H54 (cell line): ENCODE measurements at places on chromosomes 6 and 20.

DNA sequence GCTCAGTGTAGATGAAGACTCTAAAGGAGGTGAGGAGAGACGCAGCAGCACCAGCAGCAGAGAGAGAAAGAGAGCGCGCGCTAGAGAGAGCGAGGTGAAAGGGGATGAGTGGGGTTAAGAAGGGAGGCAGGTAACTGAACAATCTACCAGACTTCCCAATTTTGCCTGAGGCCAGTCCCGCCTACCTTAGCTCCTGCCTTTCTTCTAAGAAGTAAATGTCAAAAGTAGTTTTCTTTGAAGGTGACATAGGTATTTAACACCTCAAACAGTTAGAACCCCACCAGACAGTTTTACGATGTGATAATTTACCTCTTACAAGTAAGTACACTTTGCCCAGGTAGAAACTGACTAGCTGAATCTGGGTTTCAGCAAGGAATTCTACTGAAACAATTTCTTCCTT, 132.0 kb upstream of the EEF1E1 start:
- DNase-seq: no peak

DNA sequence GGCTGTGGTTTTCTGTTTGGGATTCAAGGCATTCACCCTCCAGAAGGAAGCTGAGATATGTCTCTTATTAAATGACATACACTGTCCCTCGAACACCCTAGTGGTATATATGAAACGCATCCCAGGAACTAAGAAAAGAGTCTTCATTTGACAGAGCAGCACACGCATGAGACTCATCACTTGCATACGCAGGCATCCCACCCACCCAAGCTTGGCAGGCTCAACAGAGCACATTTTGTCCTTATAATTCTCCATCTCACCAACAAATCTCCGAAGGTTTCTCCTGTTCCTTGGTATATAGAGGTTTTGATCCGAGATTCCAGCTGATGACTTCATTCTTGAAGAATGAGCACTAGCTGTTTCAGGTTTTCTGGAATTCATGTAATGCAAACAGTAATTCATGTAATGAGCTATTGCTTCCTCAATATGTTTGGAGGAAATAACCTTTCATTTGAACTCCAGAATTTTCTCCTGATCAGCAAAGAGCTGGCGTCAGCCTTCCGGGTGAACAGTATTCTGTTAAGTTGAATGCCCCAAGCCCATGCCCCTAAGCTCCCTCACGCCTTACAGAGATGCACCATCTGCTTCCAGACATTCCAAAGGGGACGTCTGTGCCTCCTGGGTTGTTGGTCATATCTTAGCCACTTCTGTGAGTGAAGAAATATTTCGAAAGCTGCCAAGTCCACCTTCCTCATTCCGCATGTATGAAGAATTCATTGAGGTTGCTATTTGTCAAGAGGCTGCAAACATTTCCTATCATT, 66.0 kb upstream of the CDH4 start:
- DNase-seq: peak; percentile 62

DNA sequence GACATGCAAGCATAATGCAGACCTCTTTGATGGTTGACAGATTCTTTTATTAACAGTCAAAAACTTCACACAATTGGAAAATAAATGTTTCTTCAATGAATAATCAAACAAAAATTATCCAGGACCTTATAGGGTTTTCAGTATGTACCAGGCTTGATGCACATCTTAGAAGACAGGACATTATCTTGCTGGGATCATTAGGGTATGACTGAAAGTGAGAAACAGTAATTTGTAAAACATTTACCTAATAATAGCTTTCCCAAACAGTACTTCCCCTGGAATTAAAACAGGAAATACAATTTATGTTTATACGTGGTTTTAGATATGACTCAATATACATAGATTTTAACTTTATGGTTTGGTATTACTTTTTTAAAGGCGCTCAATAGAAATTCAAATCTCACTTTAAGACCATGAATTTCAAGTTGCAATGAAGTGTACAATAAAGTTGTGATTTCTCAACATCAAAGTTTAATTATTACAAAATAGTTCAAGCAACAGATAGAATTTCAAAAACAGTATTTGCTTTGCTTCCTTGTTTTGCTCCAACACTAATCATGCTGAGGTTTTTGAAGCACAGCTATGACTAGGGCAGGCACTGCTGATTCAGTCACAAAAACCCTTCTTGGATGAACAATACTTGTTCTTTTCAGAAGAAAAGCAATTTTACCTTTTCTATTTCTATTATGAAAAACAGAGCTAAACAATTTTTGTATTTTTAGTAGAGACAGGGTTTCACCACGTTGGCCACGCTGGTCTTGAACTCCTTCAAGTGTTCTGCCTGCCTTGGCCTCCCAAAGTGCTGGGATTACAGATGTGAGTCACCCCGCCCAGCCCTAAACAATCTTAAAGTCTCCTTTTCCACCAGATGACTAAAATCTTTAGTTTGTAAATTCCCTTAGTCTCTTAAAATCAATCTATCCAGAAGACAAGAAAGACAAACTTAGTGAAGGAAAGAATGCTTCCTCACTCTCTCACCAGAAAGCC, 13.7 kb downstream of the SOD2 start:
- DNase-seq: no peak

DNA sequence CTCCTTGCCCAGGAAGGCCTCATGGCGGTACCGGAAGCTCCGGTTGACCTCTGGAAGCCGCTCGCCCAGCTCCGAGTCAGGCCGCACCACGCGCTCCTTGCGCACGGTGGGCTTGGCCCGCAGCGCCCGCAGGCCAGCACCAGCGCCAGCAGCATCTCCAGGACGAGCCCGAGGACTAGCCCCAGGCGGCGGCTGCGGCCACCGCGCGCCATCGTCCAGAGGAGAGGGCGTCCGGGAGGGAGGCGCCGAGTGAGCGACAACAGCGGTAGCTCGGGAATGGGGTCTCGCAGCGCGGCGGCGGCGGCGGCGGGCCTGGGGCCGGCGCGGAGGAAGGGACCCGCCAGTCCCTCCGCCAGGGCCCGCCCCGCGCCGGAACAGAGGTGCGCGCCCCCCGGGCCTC, 27.6 kb upstream of the CGA start:
- DNase-seq: no peak

DNA sequence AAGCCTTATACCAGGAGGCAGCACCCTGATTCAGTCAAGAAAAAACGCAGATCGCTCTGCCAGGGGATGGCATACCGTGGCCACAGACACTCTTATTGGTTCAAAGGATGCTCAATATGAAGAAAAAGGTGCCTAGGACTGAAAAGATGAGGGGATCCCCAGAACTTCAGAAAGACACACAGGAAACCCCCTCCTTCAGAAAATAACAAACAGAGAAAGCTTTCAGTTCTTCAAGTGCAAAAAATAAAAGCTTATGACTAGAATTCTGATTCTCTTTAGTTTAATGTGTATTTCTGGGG, 17.7 kb upstream of the MYB start:
- no peak for DNase-seq

DNA sequence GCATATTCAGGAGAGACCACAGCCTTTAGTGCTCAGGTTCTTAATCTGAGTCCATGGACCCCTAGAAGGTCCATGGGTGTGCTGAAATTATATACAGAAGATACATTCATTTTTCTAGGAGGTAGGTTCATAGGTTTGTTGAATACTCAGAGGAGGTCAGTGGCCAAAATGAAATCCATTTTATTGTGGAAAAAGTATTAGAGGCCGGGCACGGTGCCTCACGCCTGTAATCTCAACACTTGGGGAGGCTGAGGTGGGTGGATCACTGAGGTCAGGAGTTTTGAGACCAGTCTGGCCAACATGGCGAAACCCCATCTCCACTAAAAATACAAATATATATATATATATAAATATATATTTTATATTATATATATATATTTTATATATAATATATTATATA, 9.0 kb upstream of the UST start:
- DNase-seq: no peak

DNA sequence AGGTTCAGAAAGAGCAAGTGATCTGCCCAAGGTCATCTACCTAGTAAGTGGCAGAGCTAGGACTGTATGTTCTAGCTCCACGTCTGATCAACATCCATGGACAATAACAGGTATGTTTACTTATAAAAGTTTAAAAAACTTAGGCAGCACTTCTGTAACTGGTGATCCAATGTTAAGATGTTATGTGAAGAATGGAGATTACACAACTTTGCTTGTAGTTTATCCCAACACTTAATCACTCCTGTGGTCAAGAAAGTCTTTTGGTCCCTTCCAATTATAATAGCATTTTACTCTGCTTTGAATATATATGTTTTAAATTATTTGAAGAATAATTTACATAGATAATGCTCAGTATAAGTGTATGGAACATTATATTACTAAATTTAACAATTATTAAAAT, 4.8 kb downstream of the FBXO30 start:
- no peak for DNase-seq

GRCh38 chr6:168366473-168366872, 46.9 kb upstream of the DACT2 start:
- DNase-seq: no peak

GRCh38 chr6:38068854-38069590, 249.5 kb downstream of the ZFAND3 start:
- no peak for DNase-seq

- no peak for DNase-seq
Observed at GRCh38 chr6:95648636-95649035, 71.3 kb downstream of the MANEA start.

GRCh38 chr6:45009576-45009975, 318.6 kb upstream of the RUNX2 start:
- DNase-seq: no peak

GRCh38 chr6:160692369-160692959, 9.6 kb upstream of the PLG start:
- no peak for DNase-seq
